ENCODE measurements at places on chromosomes 11 and 22. TPM values are rescaled to one million over a fixed set of nuclear protein-coding genes. Genes with fewer than 3 reads are reported as not detected.

KRTAP5-2 gene
- not detected for total RNA-seq

MS4A3 gene
- total RNA-seq: not detected

KRTAP5-11 gene
- total RNA-seq: not detected

NRXN2 gene
- total RNA-seq: 29.0 TPM

OR9Q1 gene
- not detected for total RNA-seq

MMP12 gene
- total RNA-seq: 9.1 TPM

Measured in smooth muscle cell of the coronary artery (primary cell).